ENCODE measurements at places on chromosomes 7 and 10.

DNA sequence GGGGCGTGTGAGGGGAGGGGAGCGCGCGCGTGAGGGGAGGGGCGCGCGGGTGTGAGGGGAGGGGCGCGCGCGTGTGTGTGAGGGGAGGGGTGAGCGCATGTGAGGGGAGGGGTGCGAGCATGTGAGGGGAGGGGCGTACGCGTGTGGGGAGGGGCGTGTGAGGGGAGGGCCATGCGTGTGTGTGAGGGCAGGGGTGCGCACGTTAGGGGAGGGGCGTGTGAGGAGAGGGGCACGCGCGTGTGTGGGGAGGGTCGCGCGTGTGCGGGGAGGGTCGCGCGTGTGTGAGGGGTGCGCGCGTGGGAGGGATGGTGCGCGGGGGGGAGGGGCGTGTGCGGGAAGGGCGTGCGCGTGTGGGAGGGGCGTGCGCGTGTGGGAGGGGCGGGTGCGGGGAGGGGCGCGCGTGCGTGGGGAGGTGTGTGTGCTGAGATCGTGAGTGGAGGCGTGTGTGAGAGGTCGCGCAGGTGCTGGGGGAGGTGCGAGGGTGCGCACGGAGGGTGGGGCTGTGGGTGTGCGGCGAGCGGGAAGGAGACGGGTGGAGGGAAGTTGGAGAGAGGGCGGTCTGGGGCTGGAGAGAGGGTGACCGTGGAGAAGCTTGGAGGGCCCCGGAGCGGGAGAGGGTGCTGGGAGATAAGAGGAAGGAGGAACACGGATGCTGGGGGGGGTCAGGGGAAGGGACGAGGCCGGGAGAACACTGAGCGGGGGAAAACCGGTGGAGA is 19.7 kb downstream of the MXI1 start:
- no peak for DNase-seq

- DNase-seq: no peak
Observed at GRCh38 chr10:99598781-99599509, 21.3 kb downstream of the SLC25A28 start.

DNA sequence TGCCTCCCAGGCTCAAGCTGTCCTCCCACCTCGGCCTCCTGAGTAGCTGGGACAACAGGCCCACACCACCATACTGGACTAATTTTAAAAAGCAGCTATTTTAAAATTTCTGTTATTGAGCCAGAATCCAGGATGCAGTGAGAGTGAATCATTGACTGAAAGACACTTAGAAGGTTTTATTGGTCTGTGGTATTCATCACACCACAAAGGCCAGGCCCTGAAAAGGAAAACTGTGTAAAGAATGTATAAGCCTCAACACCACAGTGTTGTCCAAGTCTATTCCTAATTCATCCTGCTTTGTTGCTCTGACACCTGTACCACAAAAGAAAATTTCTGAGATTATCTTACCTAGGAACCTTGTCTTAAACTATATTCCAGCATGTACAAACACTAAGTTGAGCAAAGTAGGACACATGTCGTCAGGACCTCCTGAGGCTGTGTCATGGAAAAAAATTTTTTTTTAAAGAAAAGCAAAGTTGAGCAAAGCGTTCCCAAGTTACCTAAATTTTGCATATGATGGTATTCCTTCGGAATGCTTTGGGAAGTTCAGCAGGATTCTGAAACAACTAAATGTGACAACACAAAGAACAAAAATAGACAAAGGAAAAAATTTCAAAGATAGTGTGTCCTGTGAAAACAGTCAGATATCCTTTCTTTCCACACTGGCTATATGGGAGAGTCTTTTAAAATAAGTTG is 129.6 kb upstream of the MKLN1 start:
- DNase-seq: no peak

GRCh38 chr10:71188201-71188600 is 24.2 kb upstream of the UNC5B start:
- no peak for DNase-seq

- no peak for DNase-seq
Observed at GRCh38 chr10:118408181-118408580, 66.1 kb upstream of the FAM204A start.

DNA sequence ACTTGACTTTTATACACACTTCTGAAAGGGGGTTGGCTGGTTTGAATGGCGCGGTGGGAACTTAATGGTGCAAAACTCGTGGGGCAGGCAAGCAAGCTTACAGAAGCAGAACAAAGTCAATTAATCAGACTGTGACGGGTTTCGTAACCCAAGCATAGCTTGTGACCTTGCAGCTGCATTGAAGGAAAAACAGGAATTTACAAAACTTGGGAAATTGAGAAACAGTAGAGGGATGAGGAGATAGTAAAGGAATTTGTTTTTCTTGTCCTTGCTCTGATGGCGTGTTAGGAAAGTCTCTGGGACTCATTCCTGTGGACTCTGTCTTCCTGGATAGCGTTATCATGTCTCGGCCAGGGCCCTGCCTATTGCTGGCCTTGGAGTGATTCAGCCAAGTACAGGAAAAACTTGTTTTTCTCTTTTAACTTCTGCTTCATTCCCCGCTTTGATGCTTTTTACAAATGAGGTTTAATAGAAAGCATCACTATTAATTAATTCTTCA is 220.0 kb upstream of the KCND2 start:
- DNase-seq: no peak

- DNase-seq: no peak
Observed at GRCh38 chr7:20269726-20270125, 52.5 kb upstream of the MACC1 start.

- no peak for DNase-seq
Observed at GRCh38 chr10:70662362-70663220, 9.7 kb upstream of the ADAMTS14 start.

DNA sequence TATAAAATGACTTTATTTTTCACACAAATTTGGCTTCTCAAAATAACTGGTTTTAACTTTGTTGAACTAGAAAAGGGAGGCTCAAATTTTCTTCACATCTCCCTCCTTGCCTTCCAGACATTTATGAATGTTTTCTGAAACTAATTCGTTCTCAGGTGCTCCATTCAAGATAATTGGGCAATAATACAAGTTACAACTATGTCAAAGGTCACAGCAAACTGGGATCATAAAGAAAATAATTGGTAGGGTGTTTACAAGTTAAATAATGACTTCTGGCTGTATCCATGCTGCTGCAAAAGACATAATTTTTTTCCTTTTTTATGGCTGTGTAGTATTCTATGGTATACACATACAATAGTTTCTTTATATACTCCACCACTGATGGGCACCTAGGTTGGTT is 75.3 kb downstream of the MINPP1 start:
- no peak for DNase-seq

DNA sequence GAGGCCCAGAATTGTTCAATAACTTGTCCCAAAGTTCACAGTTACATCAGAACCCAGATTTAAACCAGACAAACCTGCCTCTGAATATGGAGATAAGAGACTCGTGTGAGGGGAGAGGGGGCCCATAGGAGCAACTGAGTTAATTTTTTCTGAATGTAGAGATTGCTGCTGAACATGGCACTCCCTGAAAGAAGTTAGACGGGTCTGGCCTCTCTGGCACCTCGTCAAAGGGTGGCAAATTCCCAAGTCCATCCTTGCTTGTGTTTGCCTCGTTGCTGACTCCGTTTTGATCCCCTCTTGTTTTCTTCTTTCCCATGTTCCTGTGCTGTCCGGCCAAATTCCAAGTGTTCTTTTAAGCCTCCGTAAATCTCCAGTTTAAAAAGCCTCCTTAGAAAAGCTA is 35.2 kb upstream of the YAE1 start:
- no peak for DNase-seq

DNA sequence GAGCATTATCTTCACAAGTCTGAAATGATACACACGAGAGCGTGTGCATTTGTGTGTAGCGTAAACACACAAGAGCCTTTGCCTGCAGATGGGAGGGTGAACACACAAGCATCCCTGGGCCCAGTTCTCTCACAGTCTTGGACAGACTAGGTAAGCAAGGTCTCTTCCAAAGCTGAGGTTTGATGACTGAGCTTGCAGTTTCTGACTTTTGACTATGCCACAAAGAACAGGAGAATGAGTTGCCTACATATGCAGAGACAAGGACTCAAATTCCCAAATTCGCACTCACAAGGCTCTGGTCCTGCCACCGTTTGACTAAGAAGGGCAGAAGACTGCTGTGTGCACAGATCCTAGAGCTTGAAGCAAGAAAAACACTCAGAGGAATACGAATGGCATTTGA is 55.8 kb downstream of the FAM53B start:
- DNase-seq: no peak

GRCh38 chr10:46228563-46229071 is 58.2 kb upstream of the ANTXRL start:
- peak; percentile 52 for DNase-seq

GRCh38 chr7:97439637-97440214 is 292.2 kb upstream of the TAC1 start:
- DNase-seq: no peak

DNA sequence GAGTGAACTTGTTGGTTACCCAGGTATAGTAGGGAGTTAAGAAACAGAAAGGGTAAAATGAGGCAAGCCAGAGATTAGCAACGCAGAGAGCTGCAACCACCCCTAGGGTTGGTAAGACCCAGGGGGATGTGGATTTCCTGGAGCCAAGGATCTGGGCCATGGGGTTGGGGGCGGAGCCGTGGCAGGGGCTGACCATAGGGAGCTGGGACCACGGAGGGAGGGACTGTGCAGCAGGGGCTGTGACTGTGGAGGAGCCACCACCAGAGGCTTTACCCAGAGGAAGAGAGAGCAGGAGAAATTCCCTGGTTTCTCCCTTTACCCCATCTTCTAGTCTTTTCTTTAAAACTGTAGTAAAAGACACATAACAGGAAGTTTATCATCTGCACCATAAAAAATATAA is 58.6 kb upstream of the BAIAP2L1 start:
- no peak for DNase-seq

DNA sequence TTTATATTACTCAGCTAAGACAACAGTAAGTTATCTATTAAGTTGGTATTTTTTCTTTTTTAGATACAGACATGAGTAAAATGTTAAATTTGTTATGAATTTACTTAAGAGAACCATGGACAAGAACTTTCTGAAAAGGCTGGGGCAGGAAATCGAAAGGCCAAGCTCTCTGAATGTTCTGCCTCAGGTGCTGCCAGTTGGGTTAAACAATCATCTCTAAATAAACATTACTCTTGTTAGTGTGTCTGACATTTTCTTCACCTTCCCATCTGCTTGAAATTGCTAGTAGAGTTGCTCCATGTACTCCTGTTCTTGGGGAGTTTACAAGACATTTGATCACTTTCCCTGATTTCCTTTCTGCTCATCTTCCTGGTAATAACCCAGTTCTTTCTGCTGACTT is 87.5 kb downstream of the ANKRD7 start:
- no peak for DNase-seq

DNA sequence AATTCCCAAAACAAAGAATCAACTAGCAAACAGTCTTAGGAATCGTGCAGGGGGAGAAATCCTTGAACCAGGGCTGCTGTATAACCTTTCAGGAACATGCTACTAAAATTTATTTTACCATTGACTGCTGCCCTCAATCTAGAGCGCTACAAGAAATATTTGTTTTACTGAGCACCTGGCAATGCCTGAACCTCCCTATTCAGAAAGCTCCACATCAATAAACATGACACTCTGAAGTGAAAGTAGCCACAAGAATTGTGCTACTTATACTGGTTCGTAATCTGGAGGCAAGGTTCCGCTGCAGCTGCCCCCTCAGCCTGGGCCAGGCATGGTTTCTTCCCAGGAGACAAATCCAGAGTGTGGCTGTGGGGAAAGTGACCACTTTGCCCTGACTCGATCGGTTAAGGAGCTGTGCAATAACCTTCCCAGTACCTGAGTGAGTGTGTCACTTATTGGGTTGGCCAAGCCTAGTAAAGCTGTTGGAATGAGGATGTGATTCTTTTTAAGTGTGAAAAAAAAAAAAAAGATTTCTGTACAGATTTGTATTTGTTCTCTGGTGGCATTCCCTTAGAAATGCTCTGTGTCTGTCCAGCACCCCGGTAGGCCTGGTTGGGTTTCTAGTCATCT is 7.7 kb downstream of the VWA2 start:
- no peak for DNase-seq

- DNase-seq: no peak
Observed at GRCh38 chr7:40219917-40220316, 85.1 kb downstream of the SUGCT start.

DNA sequence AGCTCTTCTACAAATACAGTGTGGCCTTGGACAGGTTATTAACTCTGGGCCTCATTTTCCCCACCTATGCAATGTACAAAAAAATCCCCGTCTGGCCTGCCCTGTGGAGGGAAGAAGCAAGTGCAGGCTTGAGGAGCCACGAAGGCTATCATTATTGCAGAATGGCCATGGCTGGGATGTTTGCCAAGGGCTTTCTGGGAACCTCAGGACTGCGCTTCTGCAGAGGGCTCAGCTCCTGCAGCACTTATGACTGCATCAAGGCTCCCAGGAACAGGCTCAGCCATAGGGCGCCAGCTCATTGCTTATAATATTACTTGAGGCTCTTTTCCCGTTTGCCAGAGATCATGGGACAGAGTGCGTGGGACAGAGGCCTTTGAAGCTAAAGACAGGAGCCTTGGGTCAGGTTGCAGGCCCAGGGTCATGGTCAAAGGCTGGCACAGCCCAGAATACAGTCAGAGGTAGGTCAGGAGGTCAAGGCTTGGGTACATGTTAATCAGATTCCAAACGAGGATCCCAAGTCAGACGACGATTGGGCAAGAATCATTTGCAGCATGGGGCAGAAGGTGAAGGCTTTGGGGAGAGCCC is 20.6 kb upstream of the C10orf105 start:
- no peak for DNase-seq

- DNase-seq: no peak
Observed at GRCh38 chr10:29083096-29083495, 205.8 kb upstream of the LYZL1 start.

- DNase-seq: no peak
Observed at GRCh38 chr7:30347226-30348082, 63.1 kb downstream of the ZNRF2 start.

DNA sequence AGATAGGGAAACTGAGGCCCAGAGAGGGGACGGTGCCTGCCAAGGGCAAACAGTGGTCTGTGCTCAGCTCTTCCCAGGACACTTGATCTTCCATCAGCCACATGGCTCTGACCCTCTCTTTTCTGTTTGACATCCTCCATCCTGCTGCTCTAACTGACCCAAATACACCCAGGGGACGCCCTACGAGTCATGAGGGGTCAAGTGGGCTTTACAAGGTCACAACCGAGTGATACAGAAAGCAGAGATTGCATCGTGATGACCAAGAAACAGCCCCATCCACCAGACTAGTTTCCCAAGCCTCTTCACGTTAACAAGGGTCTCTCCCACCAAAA is 131.2 kb upstream of the UNC5B start:
- no peak for DNase-seq

GRCh38 chr10:123835575-123835974 is 56.0 kb downstream of the CPXM2 start:
- DNase-seq: no peak
